ENCODE measurements at places on chromosomes 12 and 14. TPM values are rescaled to one million over a fixed set of nuclear protein-coding genes. Genes with fewer than 3 reads are reported as not detected.

Gene PLD4
- total RNA-seq: not detected

Gene ZDHHC22
- 77.3 TPM for total RNA-seq

Gene SOAT2
- not detected for total RNA-seq

Gene FITM1
- 0.66 TPM for total RNA-seq

Gene ZNF268
- 38.0 TPM for total RNA-seq

Gene SIX6
- total RNA-seq: not detected

Gene TCHP
- 31.7 TPM for total RNA-seq

Gene CCDC177
- 7.8 TPM for total RNA-seq

DNA sequence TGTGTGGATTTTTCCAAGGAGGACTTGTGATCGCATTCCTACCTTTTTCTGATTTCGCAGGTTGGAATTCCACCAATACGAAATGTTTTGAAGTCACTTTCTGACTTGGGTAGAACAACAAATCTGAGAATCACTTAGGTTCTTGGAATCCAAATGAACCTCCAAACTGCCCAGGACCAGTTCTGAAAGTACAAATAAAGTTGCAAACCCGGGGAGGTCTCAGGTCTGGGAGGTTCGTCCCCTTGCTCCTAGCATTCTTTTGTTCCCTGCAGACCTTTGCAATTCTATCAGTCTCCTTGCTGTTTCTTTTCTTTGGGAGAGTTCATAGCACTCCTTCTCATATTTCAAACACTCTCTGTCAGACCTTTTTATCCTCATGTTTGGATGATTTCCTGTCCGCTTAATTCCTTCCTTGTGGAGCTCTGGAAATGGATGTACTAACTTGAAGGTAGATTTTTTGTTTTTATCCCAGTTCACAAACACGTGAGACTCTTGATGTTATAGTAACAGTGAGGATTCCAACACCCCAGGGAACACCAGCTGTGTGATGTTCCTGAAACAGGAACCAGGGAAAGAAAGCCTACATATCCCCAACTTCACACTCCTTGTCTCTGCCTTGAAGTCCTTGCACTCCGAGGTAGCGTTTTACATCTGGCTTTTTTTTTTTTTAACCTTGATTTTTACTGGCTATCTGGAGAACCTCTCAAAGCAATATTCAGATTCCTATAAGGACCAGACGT lies 70.6 kb downstream of the TMEM132C start:
- DNase-seq: no peak

- no peak for DNase-seq
Observed at GRCh38 chr14:59435101-59435500, 30.1 kb downstream of the GPR135 start.

- no peak for DNase-seq
Observed at GRCh38 chr14:63438065-63438757, 105.0 kb downstream of the PPP2R5E start.

DNA sequence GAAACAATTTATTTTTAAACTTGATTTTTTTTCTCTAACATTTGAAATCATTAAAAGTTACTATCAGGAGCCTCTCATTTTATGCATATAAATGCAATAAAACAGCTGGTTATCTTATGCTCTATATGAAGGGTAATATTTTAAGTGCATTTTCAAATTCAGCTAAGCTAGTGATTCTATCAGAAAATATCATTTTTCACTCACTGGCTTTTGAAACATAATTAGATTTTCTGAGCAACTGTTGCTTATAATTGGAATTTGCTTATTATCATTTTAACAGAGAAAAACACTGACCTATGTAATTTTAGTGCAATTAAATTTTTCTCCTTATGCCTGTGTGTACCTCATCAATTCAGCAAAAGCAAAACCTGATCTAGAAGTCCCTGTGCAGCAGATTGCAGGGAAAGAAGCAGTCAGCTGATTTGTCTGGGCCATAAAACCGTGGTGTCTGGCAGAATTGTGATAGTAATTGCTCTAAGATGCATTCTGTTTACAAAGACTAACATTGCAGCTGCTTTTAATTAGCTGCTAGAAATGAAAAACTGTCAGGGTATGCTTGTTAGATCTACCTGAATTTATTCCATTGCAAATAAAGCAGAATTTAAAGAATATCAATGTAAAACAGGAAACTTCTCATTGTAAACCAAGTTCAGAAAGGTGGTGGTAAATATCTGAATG lies 75.0 kb downstream of the BICD1 start:
- no peak for DNase-seq

GRCh38 chr12:123474485-123475245 lies 16.7 kb downstream of the SNRNP35 start:
- no peak for DNase-seq

DNA sequence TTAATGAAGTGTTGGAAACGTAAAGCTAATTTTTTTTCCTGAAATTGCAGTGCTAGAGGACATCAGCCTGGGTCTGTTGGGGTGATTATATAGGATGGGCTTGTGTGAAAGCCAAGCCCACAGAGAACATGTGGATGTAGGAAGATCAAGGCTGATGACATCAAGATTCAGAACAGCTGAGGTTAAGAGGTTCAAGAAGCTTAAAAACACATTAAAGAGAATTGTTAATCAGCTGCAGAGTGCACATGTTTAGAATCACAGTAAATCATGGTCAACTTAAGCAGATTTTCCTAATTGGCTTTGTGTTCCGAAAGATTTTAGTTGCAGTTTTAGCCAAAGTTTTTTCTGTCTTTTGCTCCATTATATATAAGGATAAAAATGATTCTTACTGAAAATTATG lies 87.9 kb upstream of the PRICKLE1 start:
- DNase-seq: no peak

GRCh38 chr12:21697904-21698630 lies 40.4 kb upstream of the LDHB start:
- no peak for DNase-seq

GRCh38 chr14:43792980-43793379 lies 714.1 kb downstream of the FSCB start:
- no peak for DNase-seq

DNA sequence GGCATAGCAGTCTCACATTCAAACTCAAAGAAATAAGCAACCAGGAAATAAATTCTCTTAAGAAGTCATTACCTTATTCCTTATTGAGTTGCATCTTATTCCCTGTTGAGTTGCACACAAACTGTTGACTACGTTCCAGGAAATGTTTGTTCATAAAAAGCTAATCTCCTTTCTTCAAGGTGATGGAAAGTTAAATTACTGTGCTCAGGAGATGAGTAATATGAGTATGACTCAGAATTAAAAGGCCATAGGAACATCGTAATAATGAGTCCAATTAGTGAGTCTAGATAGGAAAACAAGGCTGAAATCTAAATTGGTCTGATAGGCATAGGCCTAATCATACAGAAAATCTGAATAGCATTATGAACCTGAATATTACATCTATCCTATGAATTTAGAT lies 203.1 kb downstream of the SLC2A13 start:
- no peak for DNase-seq

DNA sequence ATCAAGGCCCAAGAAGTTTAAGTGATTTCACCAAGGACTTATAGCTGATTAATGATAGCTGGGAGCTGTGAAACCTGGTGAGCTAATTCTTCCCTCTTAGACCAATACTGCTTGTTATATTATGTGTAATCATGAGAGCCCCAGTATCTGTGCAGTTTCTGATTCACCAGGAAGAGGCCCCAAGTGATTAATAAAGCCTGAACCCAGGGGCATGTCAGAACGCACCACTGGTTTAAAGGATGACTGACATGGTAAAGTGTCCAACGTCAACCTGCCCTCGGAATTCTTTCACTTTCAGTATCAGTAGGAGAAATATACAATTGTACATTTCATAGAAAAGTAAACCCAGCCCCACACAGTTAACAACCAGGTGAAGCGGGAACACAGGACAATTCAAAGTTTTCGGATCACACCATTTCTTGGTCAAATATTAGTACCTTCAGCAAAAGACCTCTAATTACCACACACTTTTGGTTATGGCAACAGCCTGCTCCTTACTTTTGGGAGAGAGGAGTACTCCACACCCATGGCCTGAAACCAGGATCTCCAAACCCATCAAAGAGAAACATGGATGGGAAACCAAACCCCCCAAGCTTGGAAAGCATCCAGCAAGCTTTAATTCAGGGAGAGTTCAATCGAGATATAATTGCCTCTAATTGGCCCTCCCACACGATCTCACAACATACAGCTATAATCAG lies 28.5 kb downstream of the TMCC3 start:
- DNase-seq: no peak

DNA sequence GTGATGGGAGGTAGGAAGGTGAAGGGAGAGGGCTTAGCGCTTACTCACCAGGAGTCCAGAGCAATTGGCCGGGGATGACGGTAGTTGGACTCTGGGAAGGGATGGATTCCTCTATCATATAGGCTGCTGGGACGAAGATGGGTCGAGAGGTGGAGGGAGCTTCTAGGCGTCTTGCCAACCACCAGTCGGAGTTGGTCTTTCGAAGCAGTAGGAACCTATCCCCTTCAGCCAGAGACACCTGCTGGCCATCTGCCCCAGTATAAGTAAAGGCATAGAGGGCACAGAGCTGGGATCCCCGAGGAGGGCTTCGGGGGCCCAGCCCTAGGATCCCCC lies 657 bp downstream of the ARHGAP9 start:
- DNase-seq: no peak

- DNase-seq: no peak
Observed at GRCh38 chr12:8065991-8066594, at the start of gene C3AR1. Gene C3AR1 (minus strand): TSS chr12:8066359. CDS start chr12:8060185, 6,174 bp downstream.

DNA sequence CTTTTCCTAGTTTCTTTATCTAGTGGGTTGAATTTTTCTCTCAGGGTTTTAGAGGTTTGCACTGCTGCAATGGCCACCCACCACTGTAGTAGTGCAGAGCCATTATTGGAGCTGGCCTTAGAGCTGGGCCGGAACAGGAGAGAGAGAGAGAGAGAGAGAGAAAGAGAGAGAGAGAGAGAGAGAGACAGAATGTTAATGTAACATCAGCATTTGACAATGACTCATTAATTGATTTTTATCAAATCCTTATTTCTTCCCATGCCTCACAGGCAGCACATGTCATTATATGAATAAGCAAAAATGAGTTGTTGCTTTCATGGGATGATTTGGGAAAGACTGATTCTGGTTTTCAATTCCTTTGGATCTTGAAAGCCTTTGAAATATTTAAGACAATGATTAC lies 76.3 kb upstream of the PPP4R3A start:
- DNase-seq: no peak

GRCh38 chr12:40154381-40154780 lies 48.5 kb upstream of the SLC2A13 start:
- DNase-seq: no peak

DNA sequence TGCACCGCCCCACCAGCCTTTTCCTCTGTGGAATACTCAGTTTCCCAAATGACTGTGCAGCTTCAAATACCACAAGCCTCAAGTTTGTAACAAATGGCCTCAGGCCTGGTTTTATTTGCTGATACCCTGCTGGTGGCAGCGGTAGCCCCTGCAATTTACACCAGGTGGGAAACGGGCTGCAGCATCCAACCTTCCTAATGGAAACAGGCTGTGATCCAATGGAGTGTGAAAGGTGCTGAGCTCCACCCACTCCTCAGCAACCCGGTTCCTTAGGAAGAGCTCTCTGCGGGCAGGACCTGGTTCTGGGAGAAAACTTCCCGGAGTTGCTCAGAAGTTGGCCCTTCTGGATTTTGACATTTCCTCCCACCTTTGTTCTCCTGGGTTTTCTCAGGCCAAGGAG lies 41.7 kb upstream of the LTA4H start:
- DNase-seq: no peak

DNA sequence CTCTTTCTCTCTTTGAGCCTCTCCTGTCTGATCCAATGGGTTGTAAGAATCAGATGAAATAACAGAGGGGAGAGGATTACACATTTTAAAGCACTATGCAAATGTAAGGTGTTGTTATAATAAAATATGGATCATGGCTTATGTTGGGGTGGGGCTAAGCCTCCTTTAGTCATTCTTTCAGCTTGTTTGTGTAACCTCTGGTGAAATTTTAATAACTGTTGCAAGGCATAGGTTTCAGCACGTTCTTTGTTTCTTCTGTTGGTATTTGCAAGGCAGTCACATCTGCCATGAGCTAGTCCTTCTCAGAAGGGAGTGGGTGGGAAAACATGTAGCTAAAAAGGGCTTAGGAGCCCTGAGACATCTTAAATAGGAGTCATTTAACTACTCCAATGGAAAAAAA lies 74.8 kb upstream of the FRMD6 start:
- no peak for DNase-seq

DNA sequence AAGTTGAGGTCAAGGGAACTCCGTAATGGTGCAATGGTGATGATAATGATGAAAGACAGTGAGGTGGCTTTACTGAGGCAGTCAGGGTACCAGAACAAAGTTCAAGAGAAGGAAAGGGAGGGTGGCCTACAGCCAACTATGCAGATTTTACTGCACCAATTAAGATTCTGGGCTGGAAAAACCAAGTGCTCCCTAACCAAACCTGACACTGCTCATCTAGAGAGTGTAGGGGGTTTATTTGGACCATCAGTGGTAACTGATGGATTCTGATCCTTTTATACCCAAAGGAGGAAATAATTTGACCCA lies 387 bp downstream of the LRRC9 start:
- DNase-seq: no peak

- DNase-seq: no peak
Observed at GRCh38 chr14:73785336-73785833, 66.2 kb upstream of the PTGR2 start.

GRCh38 chr12:57865084-57865751 lies 18.7 kb upstream of the CTDSP2 start:
- DNase-seq: peak; percentile 54

- no peak for DNase-seq
Observed at GRCh38 chr12:123083661-123084571, 67.0 kb downstream of the PITPNM2 start.

DNA sequence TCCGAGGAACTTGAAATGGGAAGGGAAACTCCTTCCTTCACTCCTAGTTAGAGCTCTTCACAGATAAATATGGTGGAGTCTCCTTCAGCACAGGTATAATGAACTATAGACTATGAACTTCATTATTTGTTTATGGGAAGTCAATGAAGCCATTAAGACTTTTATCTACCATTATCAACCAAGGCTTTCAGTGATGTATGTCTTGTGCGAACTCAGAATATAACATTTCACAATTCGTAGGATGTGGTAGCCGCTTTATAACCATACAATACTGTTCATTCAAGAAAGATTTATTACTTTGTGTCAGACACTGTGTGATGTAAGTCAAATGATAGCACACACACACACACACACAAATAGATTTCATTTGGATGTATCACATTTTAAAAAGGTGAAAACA lies 24.8 kb upstream of the ETNK1 start:
- no peak for DNase-seq

DNA sequence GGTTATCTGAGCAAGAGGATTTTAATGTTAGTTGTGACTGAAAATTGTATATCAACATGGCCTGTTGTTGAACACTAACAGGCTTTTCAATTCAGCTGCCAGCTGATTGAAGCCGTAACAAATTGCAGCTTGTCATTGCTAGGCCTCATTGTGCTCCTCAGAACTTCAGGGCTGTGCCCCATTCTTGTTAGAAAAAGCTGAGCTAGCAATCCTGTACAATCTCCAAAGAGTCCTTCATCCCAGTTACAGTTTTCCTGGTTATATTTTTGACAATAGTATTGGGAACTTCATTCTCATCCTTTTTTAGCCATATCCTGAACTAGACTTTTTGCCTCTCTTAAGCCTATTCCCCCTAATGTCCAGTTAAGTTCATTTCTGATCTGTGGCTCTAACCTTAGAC lies 564.1 kb upstream of the ATXN7L3B start:
- no peak for DNase-seq
